Adipose tissue (tissue), 3 donors: ENCODE measurements at places on chromosomes 1 and 21. TPM values are rescaled to one million over a fixed set of nuclear protein-coding genes. Genes with fewer than 3 reads are reported as not detected.

The CSTB gene
- polyA plus RNA-seq, result 25.0 TPM

The ABCA4 gene
- polyA plus RNA-seq, result 0.36 TPM

The C8A gene
- polyA plus RNA-seq, result 0.06 TPM

The PPIE gene
- 41.8 TPM for polyA plus RNA-seq

The WNT9A gene
- polyA plus RNA-seq, result 3.4 TPM

The UTS2 gene
- 0.22 TPM for polyA plus RNA-seq

The RPE65 gene
- polyA plus RNA-seq, result not detected

The PLEKHN1 gene
- polyA plus RNA-seq, result 0.22 TPM

The CACNA1E gene
- polyA plus RNA-seq, result 0.10 TPM

The IGSF9 gene
- polyA plus RNA-seq, result 0.56 TPM

The SERTAD4 gene
- polyA plus RNA-seq, result 0.67 TPM

The HSD3B2 gene
- 0.05 TPM for polyA plus RNA-seq

The ZC3H12A gene
- polyA plus RNA-seq, result 40.0 TPM

The FCAMR gene
- not detected for polyA plus RNA-seq

The BATF3 gene
- 8.8 TPM for polyA plus RNA-seq

The NBPF11 gene
- 4.1 TPM for polyA plus RNA-seq

The VHLL gene
- polyA plus RNA-seq, result not detected

The UBASH3A gene
- polyA plus RNA-seq, result not detected

The CD1E gene
- not detected for polyA plus RNA-seq

The FMOD gene
- 47.6 TPM for polyA plus RNA-seq

The PITHD1 gene
- 23.6 TPM for polyA plus RNA-seq

The TBX15 gene
- 0.16 TPM for polyA plus RNA-seq

The ITPKB gene
- 18.6 TPM for polyA plus RNA-seq

The EFNA3 gene
- 0.67 TPM for polyA plus RNA-seq

The MSH4 gene
- polyA plus RNA-seq, result 0.06 TPM

The ZNF593OS gene
- not detected for polyA plus RNA-seq

The FCGR3A gene
- polyA plus RNA-seq, result 40.6 TPM

The SHISAL2A gene
- 0.18 TPM for polyA plus RNA-seq

The LRRC39 gene
- 1.1 TPM for polyA plus RNA-seq

The GPR37L1 gene
- polyA plus RNA-seq, result 0.01 TPM
